Cardiac atrium fibroblast (primary cell): ENCODE measurements at places on chromosomes 4 and X. TPM values are rescaled to one million over a fixed set of nuclear protein-coding genes. Genes with fewer than 3 reads are reported as not detected.

TKTL1 gene
- total RNA-seq: not detected in 2 replicates

TLL1 gene
- under 0.01 and 0.16 TPM in 2 replicates for total RNA-seq

HELT gene
- total RNA-seq: not detected in 2 replicates

SYNPO2 gene
- total RNA-seq: 4.2 and 11.2 TPM in 2 replicates

NOX1 gene
- total RNA-seq: not detected in 2 replicates

RASGEF1B gene
- 0.36 and 1.1 TPM in 2 replicates for total RNA-seq

FAT1 gene
- 56.9 and 113 TPM in 2 replicates for total RNA-seq

SERTM2 gene
- not detected in 2 replicates for total RNA-seq

HSD17B10 gene
- 89.4 and 123 TPM in 2 replicates for total RNA-seq

MTNR1A gene
- not detected in 2 replicates for total RNA-seq

CTAG1B gene
- total RNA-seq: not detected in 2 replicates

FANCB gene
- total RNA-seq: 1.8 and 2.1 TPM in 2 replicates

SFRP2 gene
- total RNA-seq: not detected in 2 replicates

TRAM1L1 gene
- total RNA-seq: 0.72 and 0.81 TPM in 2 replicates
